Kidney epithelial cell (primary cell): ENCODE measurements at places on chromosomes 3 and 15.

DNA sequence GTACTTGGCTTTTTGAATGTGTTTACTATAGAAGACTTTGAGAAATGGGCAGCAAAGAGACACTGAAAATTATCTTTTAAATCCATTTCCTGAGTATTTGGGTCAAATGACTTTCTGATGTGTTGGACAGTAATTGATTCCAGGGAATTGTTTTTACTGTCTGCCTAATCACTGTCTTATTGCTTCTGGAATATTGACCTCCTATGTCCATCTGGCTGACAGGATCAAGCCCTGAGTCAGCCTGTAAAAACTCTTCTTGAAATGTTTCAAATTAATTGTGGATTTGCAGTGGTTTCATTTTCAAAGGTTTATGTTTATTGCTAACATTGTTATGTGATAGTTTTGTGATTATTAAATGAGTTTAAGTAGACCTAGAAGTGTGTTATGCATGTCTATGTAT lies 50.6 kb upstream of the MLF1 start:
- no peak for DNase-seq

GRCh38 chr15:89144491-89144890 lies 56.2 kb downstream of the ABHD2 start:
- DNase-seq = no peak

DNA sequence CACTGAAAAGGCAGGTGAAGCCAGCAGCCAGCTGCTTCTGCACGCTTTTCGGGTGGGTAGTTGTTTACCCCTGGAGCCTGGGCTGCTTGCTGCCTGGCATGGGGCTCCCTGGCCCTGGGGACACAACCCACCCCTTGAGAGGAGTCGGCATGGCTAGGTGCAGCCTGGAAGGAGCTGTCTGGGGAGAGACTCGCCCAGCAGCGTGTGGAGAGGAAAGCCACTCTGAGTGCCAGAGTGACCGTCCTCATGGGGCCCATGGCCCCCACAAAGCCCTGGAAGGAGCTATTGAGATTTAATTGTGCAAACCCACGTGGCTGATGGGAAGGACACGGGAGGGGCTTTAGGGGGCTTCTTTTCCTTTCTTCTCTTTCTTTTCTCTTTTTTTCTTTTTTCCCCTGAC lies 137.5 kb downstream of the OPA1 start:
- no peak for DNase-seq

DNA sequence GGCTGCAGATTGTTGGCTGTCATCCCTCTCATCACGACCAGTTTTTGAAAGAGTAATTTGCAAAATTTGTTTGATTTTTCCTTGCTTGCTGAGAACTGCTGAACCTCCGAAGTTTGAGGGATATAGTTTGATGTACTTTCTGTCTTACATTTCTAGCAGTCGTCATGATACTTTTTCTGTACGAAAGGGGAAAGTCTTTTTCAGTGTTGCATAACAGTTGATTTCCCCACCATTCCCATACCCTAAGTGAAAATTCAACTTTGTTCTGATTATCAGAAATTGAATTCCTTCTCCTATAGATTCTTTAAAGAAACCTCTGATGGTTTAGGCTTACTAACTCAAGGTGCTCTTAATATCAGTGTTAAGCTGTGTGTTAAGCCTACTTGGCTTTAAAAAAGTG lies 1.6 kb downstream of the PDE8A start:
- DNase-seq = no peak

DNA sequence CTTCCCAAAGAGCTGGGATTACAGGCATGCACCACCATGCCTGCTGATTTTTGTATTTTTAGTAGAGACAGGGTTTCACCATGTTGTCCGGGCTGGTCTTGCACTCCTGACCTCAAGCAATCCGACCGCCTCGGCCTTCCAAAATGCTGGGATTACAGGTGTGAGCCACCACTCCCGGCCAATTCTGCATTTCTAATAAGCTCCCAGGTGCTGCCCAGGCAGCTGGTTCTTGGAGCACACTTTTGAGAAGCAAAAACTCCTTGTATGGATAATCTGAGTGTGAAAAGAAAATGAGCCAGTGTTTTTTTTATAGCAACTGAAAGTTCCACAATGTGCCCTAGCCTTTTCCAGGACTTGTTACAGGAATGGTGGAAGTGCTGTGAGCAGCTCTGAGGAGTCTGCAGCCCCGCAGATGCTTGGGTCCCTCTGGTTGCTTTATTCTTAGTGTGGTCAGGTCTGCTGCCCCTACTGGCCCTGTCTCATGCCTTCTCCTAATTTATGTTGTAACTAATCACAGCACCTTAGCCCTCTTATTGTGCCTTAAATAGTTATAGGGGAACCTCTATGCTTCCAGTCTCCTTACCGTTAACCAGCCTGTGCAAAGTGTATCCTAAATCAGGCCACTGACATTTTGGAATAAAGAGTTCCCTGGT lies 13.5 kb upstream of the KCNAB1 start:
- DNase-seq = no peak

GRCh38 chr3:55683666-55684270 lies 196.7 kb upstream of the WNT5A start:
- no peak for DNase-seq

DNA sequence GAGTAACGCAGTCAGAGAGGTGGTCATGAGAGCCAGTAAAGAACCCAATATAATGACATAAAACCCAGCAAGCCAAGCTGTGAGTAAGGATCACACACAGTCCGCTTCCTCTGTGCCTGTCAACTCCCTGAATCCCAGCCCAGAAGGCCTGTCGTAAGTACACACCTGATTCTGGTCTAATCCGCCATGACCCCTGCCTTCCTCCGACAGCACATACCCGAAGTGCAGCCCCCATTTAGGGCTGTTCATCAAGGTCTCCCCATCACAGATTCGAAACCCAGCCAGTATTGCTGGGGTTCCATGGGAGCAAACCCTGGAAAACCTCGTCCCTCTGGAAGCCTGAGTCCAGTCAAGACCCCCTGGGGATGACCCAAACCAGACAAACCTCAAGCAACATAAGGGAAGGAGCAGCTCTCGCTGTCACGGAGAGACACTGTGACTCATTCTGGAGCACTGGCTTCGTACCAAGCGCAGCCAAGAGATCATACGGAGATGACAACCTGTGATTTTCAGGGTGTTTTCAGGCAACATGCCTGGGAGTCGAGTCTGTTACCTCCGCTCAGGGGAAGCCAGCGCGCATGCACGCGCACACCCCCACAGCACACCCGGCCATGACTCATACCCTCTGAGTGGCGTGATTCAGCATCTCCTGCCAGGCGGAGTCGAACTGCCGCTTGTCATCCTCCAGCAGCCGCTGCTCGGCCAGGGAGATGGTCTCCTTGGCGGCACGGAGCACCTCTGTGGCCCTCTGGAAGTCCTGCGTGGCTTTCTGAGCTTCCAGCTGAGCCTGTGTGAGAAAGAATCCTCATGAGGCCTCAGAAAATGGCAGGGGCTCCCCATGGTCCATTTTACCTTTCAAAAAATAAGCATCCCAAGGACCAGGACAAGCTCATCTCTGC lies 63.0 kb downstream of the SH3BP5 start:
- peak; percentile 75 for DNase-seq

DNA sequence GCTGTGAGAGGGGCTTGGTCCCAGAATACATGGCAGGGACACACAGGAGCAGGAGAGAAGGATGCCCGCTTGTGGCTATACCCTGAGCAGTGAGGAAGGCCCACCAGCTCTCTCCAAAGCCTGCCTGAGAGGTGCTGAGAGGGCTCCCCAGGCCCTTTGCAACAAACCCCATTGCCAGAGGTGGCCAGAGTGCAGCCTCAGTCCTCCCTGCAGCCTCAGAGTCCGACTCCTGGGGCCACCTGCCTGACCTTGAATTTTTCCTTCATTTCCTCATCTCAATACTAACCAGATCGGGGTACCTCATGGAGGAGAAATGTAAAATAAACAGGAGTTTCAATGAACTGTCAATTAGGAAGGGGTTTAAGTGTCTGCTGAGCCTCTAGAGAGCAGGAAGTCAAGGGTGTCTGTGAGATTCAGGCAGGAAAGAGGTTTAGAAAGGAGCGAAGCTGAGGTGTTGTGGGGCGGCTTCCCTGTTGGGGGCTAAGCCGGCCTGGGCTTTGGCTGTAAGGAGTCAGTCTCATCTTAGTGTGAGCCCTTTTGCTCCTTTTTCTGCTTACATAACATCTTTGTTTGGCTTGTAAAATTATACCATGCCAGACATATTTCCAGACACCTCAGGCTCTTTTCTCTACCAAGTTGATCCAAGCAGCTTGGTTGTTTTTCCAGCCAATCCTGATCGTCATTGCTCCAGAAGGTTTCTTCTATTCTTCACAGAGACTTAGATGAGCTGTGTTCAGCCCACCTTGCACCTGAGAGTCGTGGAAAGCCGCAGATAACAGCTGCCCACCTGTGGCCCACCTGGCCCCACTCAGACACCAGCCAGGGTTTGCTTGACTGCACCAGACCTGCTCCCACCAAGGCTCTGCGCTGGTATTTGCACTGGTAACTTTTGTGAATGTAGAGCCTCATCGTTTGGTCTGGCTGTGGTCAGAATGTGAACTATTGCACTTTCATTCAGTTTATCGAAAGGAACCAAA lies 36.7 kb downstream of the CMTM7 start:
- no peak for DNase-seq

DNA sequence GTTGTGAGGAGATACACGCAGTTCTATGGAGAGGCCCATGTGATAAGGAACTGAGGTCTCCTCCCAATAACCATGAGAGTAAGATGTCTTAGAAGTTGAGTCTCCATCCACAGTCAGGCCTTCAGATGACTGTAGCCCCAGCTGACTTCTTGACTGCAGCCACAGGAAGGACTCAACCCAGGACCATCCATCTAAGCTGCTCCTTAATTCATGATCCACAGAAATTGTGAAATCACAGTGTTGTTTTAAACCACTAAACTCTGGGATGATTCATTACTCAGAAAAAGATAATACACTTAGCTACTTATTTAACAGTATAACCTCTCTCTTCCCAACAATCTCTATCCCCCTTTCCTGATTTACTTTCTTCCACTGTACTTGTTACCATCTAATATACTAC lies 173.3 kb downstream of the ALDH1A2 start:
- no peak for DNase-seq

DNA sequence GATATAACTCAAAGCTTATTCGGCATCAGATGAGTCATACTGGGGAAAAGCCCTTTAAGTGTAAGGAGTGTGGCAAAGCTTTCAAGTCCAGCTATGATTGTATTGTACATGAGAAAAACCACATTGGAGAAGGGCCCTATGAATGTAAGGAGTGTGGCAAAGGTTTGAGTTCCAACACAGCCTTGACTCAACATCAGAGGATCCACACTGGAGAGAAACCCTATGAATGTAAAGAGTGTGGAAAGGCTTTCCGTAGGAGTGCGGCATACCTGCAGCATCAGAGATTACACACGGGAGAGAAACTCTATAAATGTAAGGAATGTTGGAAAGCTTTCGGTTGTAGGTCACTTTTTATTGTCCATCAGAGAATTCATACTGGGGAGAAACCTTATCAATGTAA lies 7.5 kb downstream of the ZNF621 start:
- no peak for DNase-seq

GRCh38 chr3:53730576-53730975 lies 115.6 kb downstream of the CHDH start:
- no peak for DNase-seq

DNA sequence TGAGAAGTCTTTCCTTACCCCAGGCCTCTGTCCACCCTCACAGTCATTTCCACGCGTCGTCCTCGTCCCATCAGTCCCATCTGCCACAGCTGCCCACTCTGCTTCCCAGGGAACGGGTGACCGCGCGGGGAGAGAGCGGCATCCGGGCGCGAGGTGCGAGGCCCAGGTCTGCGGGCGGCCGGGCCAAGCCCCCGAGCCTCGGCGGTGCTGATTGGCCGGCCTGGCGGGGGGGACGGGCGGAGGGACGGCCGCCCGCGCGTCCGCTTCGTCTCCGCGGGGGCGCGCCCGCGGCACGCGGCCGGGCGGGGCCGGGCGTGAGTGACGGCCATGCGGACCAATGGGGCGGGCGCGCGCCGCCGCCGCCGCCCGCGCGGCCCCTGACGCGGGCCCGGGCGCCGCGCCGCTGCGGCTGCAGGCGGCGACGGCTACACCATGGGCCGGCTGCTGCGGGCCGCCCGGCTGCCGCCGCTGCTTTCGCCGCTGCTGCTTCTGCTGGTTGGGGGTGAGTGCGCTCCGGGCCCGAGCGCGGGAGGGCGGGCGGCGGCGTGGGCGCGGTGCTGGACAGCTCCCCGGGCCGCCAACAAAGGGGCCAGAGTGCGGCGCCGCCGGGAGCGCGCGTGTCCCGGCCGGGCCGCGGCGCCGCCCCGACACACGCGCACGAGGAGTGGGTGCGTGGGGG lies at the start of gene PODXL2:
Gene PODXL2, plus strand, starts transcription at position 398 of the 679 bp plus-strand sequence. Its CDS starts 35 bp downstream, at position 433.
- no peak for DNase-seq

- no peak for DNase-seq
Observed at GRCh38 chr15:39204031-39204430, 376.8 kb upstream of the THBS1 start.

DNA sequence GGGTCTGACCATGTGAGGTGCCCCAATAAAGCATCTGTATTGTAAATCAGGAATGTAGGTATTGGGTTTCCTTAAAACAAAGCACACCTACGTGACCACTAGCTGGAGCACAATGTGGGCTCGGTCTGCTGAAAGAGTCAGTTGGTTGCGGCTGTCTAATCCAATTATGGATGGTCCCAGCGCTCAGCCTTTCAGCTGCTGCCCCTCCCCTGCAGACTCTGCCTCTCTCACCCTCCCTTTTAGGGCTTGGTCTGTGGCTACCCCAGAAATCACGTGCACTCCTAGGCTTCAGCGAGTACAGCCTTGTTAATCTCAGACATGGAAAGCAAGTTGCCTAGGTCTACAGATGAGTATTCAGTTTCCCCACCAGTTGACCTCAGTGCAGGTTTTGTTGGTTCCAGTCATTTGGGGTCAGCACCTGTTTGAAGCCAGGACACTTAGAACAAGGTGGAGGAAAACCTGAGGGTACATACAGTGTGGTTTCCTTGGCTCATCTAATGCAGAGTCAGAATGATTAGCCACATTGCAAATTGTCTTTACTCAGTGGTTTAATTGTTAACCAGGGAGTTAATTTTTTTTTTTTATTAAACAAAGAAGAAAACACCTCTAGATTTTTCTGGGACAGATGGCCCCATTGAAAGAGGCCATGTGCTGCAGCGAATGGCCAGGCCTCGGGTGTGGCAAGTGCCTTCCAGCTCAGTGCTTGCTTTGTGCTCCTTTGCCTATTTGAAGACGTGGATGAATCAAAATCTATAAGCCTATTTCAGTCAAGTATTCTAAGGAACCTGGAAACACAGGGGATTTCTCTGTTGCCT lies 137.7 kb downstream of the IGF1R start:
- DNase-seq = no peak

- no peak for DNase-seq
Observed at GRCh38 chr3:37181756-37182155, 7.4 kb upstream of the LRRFIP2 start.

DNA sequence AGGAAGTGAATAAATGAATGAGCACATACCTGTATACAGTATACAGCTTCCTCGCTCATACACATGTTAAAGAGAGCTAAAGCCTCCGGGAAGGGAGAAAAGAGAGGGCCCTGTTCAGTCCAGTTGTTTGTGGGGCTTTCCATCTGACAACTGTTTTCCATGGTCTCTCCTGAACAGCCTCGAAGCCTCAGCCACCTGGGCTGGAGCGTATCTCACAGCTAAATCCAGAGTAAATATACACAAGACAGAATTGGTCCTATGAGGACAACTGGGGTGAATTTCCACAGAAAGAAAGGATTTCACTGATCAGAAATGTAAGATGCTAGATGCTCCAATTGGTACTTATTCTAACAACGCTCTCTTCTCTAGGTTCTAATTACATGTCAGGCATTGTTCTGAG lies 103.5 kb downstream of the LIPC start:
- DNase-seq = no peak
